ENCODE measurements at places on chromosomes 6 and 20.

GRCh38 chr6:1856381-1856780 is 246.7 kb downstream of the FOXC1 start:
- DNase-seq, result no peak

GRCh38 chr20:32518593-32519380 is 66.3 kb downstream of the NOL4L start:
- no peak for DNase-seq

GRCh38 chr20:50460608-50461267 is 49.4 kb upstream of the PTPN1 start:
- peak; percentile 64 for DNase-seq

DNA sequence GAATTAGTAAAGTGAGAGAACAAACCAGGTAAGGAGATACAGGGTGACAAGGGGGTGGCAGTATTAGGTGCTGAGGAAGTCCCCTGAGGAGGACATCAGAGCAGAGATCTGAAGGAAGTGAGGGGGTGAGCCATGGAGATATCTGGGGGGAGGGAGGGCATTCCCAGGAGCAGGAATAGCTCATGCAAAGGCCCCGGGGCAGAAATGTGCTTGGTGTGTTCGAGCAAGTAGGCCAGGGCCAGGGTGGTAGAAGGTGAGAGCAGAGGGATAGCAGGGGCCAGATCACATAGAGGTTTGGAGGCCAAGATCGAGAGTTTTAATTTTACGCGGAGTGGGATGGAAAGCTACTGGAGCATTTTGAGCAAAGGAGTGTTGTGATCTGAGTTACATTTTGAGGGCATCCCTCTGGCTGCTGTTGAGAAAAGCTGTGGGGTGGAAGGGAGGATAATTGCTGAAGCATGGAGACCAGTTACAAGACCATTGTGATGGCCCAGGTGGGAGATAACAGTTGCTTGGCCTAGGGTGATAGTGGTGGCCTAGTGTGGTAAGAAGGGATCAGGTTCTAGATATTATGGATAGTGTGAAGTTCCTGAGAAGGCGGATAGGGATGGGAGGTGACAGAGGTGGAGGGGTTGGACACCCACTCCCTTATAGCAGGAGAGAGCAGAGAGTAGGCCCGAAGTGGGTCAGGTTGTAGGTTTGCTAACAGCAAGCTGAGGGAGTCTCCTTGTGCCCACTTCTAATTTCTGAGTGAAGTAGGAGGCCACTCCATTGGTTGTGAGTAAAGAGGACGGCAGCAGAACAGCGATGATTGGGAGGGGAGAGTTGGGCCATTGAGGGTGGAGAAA is 10.2 kb downstream of the ARFGEF2 start:
- no peak for DNase-seq

GRCh38 chr6:96899019-96899418 is 1.3 kb upstream of the NDUFAF4 start:
- DNase-seq, result no peak

GRCh38 chr20:20255099-20255498 is 112.8 kb upstream of the INSM1 start:
- DNase-seq, result no peak

DNA sequence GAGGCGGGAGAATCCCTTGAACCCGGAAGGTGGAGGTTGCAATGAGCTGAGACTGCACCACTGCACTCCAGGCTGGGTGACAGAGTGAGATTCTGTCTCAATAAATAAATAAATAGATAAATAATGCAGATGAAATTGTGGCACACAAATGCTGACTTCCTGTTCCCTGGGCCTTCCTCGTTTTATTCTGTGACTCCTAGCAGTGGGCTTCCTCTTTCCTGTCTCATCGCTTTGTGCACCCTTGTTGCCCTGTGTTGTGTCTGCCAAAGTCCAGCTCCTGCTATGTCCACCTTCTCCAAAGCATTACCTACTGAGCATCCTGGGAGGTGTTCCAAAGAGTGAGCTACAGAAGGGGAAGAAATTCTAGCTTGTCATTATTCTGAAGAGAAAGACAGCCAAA is 100.2 kb upstream of the TIAM2 start:
- DNase-seq, result no peak

- DNase-seq, result no peak
These were observed 26.3 kb downstream of the ITCH start for GRCh38 chr20:34389206-34389953.

- no peak for DNase-seq
These were observed 20.9 kb upstream of the PLCG1 start for GRCh38 chr20:41116282-41116956.

DNA sequence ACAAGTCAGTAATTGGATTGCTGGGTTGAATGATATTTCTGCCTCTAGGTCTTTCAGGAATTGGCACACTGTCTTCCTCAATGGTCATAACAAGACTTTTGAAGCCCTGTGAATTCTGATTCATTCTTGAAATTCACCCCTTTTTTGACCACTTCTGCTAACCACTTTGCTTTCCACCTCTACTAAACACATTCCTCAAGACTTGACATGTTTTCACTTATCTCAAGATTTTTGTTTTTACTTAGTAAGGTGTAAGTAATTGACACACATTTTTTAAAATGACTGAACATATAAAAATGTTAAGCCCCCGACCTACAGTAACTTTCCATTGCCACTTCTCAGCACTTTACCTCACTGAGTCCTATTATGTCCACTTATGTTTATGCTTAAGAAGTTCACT is 239.1 kb downstream of the GRM1 start:
- no peak for DNase-seq

DNA sequence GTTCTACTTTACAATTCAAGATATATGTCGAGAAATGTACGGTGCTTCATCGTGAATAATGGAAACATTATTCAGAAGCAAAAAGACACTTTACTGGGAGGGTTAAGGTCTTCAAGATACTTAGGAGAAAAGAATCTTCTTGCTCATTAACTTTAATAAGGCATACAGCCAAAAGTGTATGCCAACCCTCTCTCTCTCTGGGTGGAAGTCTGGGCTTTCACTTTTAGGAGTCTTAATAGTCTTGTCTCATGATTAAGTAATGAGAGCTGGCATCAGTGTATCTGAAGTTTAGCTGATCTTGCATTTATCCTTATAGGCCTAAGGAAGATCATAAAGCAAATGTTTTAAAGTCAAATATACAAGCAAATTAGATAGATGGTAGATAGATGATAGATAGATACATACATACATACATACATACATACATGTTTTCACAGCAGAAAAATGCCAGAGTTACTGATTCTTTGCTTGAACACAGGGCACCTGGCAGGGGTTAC is 21.5 kb downstream of the OLIG3 start:
- no peak for DNase-seq

GRCh38 chr6:2763876-2764540 is 1.2 kb upstream of the WRNIP1 start:
- no peak for DNase-seq

- DNase-seq, result no peak
These were observed 17.4 kb upstream of the HM13 start for GRCh38 chr20:31496761-31497295.

DNA sequence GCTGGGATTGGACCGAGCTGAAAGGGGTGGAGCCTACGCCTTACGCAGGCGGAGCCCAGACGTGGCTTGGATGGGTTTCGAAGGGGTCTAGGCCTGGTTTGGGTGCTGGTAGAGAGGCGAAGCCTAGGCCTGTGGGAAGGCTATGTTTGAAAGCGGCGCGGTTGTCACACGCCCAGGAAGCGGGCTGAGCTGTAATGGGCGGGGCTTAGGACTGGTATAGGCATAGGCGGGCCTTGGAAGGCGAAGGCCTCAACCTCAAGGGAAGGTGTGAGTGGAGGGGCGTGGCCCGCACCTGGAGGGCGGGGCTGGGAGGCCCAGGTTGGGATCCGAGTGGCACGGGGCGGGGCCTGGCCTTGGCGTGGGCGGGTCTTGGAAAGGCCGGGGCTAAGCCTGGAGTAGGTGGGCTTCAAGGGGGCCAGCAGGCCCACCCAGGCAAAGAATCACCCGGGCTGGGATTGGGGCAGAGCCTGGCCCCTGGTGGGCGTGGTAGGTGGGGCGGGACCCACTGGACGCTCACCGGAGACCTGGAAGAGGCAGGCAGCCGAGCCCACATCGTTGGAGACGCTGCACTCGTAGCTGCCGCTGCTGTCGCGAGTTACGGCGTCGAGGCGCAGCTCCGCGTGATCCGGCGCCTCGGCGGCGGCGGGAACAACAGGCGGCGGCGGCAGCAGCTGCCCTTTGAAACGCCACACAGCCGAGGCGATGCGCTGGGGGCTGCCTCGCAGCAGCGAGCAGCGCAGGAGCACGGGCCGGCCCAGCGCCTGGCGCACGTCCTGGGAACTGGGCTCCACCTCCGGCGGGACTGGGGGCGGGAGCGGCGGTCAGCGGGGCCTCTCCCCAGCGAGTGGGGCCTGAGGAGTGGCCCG is 49.0 kb downstream of the MDGA1 start:
- DNase-seq, result no peak

GRCh38 chr6:105972440-105972839 is 113.7 kb upstream of the PRDM1 start:
- DNase-seq, result no peak

GRCh38 chr20:33071198-33071597 is 8.2 kb upstream of the BPIFB4 start:
- DNase-seq, result no peak

DNA sequence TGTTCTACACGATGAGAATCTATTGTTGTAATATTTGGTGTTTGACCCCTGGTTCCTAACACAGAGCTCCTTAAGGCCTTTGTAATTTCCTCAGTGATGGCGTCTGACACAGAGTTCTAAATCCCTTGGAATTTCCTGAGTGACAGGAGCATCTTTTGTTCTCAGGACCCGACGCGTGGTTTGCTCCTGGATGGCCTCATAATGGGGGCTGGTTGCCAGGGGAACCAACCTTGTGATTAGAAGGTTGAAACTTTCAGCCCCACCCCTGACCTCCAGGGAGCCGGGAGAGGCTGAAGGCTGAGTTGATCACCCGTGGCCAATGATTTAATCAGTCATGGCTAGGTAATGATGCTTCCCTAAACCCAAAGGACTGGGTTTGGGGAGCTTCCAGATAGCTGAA is 20.5 kb upstream of the ZNF133 start:
- no peak for DNase-seq

DNA sequence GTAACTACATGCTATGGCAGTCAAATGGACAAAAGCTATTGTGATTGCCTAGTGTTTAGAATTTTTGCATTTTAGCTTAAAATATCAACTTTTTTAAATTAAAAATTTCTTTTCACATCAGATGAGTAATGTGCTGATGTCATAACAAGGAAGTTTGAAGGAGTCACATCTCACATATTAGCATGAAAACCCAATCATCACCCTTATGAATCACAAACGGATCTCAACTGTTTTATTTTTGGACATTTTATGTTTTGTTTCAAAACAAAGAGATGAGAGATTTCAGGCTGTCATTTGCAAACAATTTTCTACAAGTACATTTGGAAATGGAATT is 53.6 kb upstream of the TRERF1 start:
- DNase-seq, result no peak

- no peak for DNase-seq
These were observed 49.0 kb upstream of the PAX1 start for GRCh38 chr20:21656308-21657067.

GRCh38 chr20:51720384-51720783 is 47.8 kb downstream of the ATP9A start:
- DNase-seq, result no peak

DNA sequence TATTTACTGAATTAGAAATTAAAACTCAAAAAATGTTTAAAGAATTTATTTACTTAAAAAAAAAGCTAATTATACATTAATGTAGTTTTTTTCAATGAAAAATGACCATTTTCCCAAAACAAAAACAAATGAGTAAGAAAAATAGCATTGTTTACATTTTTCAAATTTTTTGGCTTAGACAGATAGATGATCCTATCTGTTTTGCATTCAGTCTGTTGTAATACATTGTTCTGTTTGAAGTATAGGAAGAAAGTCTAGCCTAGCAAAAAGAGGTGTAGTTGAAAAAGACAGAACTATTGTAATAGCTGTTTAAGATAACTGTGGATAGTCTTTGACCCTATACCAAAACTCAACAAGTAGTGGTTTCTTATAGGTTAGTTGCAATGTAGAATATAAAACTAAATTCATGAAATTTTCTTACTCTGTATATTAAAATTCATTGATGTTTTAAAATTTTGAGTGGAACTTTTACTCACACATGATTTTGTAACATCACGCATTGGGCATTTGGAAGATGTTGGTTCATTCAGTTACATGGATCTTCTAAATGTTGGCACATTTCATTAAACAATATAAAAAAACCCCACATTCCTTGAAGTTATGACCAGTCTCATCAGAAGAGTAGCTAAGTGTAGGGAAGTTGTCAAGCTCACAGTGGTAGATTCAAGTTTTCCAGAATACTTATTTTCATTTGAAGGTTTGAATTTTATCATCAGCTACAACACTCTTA is 62.0 kb downstream of the KCNS1 start:
- DNase-seq, result no peak

DNA sequence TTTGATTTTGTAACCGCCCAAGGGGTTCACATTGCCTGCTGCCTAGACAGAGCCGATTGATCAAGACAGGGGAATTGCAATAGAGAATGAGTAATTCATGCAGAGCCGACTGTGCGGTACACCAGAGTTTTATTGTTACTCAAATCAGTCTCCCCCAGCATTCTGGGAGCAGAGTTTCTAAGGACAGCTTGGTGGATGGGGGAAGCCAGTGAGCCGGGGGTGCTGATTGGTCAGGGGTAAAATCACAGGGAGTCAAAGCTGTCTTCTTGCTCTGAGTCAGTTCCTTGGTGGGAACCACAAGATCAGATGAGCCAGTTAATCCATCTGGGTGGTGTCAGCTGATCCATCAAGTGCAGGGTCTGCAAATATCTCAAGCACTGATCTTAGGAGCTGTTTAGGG is 60.0 kb upstream of the EZR start:
- no peak for DNase-seq

DNA sequence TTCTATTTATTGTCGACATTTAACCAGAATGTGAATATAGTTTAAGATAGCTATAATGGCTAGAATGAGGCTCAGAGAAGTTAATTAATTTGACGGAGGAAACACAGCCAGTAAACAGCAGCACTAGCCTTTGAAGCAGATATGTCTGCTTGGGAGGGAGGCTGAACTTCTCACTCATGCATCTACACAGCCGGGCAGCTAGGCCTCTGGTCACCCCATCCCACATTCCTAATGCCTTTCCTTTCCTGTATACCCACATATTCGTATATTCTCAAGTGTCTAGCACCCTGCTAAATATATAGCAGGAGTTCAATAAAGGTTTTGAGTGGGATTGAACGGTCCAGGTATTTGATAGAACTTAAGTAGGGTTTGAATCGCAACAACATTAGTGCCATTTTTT is 230.4 kb upstream of the PDE10A start:
- DNase-seq, result no peak

DNA sequence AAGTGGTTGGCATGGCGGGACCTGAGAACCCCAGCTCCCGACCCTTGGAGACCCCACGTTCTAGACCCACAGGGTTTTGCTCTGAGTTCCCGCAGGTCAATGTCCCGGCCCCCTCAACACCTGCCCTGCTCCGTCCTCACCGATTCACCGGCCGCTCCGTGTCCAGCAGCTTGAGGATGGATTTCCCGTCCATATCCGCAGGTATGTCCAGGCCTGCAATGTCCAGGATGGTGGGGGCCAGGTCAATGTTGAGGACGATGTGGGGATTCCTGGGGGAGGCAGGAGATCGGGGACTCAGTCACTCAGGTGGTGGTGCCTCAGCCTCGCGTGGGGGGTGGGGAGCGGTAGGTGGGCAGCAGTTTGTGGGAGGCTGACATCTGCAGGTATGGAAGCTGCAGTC is 106.7 kb downstream of the SULF2 start:
- no peak for DNase-seq

GRCh38 chr6:148192310-148192709 is 150.3 kb upstream of the SASH1 start:
- no peak for DNase-seq
